ENCODE measurements at places on chromosomes 12 and 14. TPM values are rescaled to one million over a fixed set of nuclear protein-coding genes. Genes with fewer than 3 reads are reported as not detected.

ADAM20 gene
- 5.0 TPM for total RNA-seq

IAPP gene
- total RNA-seq, result not detected

SOX5 gene
- total RNA-seq, result 7.8 TPM

HOXC12 gene
- not detected for total RNA-seq

OR6C3 gene
- not detected for total RNA-seq

NAV3 gene
- 35.6 TPM for total RNA-seq

PLCZ1 gene
- not detected for total RNA-seq

SLC5A8 gene
- 0.41 TPM for total RNA-seq

DTX1 gene
- total RNA-seq, result 10.9 TPM

TBK1 gene
- 24.7 TPM for total RNA-seq

MVK gene
- total RNA-seq, result 12.7 TPM

SIX6 gene
- total RNA-seq, result not detected

All from tongue (tissue), 3 donors.